ENCODE measurements at places on chromosomes 6 and 20.
A peak's percentile ranks its signal among the peaks of the same experiment; 100 is the strongest.

- DNase-seq, result no peak
Observed at GRCh38 chr6:139508576-139508975, 134.1 kb upstream of the CITED2 start.

DNA sequence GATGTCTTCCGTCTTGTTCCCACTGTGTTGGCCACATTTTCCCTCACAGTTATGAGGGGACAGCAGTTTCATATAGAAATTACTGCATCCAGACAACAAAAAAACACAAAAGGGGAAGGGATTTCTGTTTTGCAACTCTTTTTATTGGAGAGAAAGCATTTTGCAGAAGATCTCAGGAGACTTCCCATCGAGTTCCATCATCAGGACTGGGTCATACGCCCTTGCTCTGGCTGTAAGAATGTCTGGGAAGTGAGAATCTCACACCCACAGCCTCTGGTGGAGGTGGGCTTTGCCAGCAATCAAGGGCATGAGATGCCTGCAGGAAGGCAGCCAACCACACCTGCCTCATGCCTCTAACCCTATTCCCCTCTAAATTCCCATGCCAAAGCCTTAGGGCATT is 5.8 kb upstream of the IGF2R start:
- DNase-seq, result no peak

GRCh38 chr6:30541515-30542403 is 14.5 kb downstream of the GNL1 start:
- peak; percentile 70 for DNase-seq

GRCh38 chr6:137261761-137262160 is 42.6 kb upstream of the IFNGR1 start:
- no peak for DNase-seq

GRCh38 chr6:112202639-112203341 is 51.6 kb downstream of the LAMA4 start:
- DNase-seq, result no peak

DNA sequence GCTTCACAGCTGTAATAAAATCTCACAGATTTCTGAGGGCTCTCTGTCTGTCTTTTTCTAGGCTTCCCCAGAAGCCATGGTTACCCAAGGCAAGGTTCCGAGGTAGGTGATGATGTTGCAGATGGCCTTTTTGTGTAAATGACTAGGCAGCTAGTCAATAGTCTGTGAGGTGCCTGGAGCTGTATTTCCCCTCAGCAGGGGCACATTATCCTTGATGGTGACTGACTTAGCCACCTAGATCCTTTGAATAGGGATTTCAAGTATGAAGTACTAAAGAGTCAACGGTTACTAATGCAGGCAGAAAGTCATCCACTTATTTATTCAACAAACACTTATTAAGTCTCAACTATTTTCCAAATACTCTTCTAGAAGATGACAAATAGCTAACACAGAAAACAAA is 49.3 kb upstream of the L3MBTL3 start:
- DNase-seq, result no peak

- DNase-seq, result no peak
Observed at GRCh38 chr6:106450653-106451052, 90.1 kb downstream of the CRYBG1 start.

DNA sequence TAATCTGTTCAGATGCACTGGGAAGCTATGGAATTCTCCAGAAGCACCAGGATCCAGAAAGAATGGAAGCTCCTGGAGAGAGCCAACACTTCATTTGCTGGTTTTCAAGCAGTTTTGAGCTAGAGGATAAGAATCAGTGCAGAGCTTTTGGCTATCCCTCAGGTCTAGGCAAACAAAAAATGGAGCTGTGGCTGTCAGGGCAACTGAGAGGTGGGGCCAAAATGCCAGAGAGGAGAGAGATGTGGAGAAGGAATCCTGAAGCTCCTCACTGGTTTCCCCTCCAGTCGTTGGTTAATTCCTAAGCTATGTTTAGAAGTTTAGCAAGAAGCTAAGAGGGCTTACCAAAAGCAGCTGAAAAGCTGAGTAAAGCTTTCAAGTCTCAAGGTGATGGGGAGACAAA is 294.2 kb upstream of the JARID2 start:
- DNase-seq, result no peak

- DNase-seq, result no peak
Observed at GRCh38 chr6:24859608-24860200, 61.0 kb upstream of the ARMH2 start.

GRCh38 chr20:43191143-43191542 is 1.4 kb upstream of the PTPRT start:
- no peak for DNase-seq

All from activated CD4-positive, alpha-beta T cell treated with anti-CD3 and anti-CD28 coated beads for 24 hours (primary cell).